Anterior cingulate cortex (tissue), 58 donors: ENCODE measurements at places on chromosomes 3 and 15.

DNA sequence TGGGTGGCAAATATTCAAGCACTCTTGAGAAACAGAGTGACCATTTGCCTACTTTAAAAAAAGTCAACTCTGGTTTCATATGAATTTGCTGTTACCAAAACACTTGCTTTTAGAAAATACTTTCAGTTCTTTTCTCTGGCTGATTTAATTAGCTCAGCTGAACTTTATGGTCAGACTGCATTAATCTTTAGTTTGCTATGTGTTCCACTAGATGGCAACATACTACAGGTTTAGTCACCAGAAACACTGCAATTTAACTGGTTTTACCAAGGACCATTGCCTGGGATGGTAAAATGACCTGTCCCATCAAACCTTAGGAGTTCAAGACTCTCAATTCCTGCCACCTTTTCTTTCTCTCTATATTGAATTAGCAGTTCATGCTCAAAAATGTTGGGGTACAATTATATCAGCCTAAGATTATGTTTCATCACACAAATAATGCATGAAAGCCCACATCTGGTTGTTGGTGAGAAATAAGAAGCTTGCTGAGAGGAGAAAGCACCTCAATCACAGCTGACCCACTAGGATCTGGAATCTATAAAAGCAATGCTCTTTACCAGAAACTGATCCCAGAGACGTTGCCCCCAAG lies 14.2 kb downstream of the EIF4E3 start:
- no peak for DNase-seq

- DNase-seq = no peak
Observed at GRCh38 chr3:47867451-47868044, 64.6 kb downstream of the DHX30 start.

DNA sequence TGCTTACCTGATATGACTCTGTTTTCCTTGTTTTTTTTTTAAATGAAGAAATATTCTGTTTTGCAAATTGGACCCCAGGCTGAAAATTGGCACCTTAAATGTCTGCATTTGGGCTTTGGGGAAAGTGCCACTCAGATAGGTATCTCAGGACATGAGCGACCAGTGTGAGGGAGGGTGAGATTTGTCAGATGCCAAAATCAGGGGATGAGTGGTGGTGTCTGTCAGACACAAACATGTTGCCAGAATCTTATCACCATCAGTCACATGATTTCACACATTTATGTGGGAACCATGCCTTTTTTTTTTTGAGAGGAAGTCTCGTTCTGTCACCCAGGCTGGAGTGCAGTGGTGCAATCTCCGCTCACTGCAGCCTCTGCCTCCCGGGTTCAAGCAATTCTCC lies 75.6 kb upstream of the OSBPL11 start:
- DNase-seq = no peak

DNA sequence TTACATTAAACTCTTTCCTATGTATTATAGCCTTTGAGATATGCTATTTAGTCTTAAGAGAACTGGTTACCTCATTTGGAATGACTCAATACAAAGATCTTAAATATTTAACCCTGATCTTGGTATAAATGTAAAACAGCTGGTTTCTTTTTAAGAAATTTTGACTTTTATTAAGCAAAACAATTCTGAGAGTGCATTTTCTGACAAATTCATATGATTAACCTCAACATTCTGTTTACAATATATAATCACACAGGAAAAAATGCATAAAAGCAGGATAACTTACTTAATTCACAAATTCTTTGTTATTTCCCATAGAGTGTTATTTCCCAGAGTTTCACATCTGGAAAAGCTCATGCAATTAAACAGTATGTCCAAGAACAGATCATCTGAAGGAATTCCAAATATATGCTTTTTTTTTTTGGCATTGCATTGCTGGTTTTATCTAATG lies 400.4 kb upstream of the THBS1 start:
- no peak for DNase-seq

GRCh38 chr3:156459434-156459833 lies 95.5 kb downstream of the SSR3 start:
- peak; percentile 8 for DNase-seq

DNA sequence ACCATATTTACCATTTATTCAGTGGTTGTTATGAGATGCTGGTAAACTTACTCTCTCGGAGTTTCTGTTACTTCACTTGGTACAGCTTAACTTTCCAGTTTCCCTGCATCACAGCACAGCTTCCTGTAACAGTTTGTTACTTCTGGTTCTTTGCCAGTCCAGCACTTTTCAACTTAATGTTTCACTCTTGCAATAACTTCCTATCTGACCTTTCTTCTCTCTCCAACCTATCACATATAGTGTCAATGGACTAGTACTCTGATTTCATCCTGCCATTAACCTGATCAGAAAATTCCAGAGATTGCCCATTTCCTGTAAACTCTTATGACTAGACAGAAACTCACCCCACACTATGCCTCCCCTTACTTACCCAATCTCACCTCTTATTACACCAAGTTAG lies 3.9 kb upstream of the ATP11B start:
- no peak for DNase-seq

DNA sequence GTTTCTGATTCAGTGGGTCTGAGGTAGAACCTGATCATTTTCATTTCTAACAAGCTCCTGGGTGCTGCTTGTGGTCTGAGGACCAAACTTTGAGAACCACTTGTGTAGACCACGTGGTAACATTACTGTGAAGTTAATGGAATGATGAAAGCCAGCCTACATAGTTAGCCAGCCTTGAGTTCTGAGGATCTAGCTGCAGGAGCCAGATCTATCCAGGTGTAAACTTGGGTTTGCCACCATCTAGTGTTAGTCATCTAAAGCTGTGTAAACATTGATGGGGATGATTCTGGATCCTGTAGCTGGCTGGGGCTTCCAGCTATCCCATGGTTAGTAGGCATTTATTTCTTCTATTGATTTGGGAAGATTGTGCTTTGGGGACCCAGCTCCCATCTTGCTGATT lies 170.0 kb downstream of the TMEM108 start:
- DNase-seq = no peak

GRCh38 chr15:66387163-66388042 lies 691 bp downstream of the MAP2K1 start:
- DNase-seq = no peak

DNA sequence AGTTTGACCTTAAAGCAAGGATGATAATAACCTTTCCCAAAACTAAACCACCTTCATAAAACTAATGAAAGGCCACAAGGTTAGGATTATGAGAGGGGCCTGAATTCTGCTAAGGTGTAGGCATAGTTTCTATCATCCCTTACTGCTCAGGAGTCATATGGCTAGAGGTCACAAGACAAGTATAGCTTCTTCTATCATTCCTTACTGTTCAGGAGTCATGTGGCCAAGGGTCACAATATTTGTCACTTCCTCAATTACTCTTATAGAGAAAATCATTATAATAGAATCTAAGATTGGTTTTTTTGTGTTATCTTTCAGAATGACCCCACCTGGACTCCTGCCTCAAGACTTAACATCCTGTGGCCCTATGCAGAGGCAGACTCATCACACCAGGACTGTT lies 36.6 kb downstream of the HERC1 start:
- DNase-seq = no peak

GRCh38 chr15:98799461-98800390 lies 151.4 kb downstream of the IGF1R start:
- no peak for DNase-seq

GRCh38 chr3:134338516-134339261 lies 35.6 kb downstream of the AMOTL2 start:
- no peak for DNase-seq

DNA sequence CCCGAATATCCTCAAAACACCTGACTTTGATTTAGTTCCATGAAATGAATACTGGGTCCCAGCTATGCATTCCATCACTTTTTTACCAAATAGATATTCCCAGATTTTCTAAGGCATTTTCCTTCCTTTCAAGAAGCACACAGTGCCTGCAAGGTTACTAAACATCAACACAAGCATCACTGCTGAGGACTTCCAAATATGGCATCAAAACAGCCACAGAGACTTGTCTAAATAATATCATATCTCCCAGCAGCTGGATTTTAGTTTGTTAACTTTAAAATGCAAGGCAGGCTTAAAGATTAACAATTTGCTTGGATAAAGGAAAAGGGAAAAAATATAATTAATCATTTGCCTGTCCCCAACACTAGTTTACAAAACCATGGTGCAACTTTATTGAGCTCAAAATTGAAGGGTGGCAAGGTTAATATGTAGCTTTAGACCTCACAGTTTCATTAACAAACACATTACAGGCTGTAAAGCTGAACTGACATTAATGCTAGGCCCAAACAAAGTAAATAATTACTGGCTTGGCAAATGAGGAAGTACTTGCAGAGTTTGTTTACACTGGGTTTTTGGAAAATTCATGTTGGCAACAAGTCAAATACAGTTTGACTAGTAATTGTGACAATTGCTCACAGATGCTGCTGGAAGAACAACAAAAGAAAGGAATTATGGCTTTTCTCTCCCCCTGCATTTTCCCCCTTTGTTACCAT lies 401.7 kb upstream of the CDIN1 start:
- no peak for DNase-seq

GRCh38 chr3:79587150-79587549 lies 180.6 kb downstream of the ROBO1 start:
- no peak for DNase-seq

GRCh38 chr15:79184465-79184892 lies 93.9 kb upstream of the RASGRF1 start:
- peak; percentile 33 for DNase-seq

- no peak for DNase-seq
Observed at GRCh38 chr15:68495981-68496705, 64.2 kb upstream of the ITGA11 start.

GRCh38 chr3:61564395-61565059 lies 3.2 kb downstream of the PTPRG start:
- DNase-seq = peak; percentile 65

GRCh38 chr15:78808550-78808949 lies 2.7 kb downstream of the ADAMTS7 start:
- DNase-seq = no peak

DNA sequence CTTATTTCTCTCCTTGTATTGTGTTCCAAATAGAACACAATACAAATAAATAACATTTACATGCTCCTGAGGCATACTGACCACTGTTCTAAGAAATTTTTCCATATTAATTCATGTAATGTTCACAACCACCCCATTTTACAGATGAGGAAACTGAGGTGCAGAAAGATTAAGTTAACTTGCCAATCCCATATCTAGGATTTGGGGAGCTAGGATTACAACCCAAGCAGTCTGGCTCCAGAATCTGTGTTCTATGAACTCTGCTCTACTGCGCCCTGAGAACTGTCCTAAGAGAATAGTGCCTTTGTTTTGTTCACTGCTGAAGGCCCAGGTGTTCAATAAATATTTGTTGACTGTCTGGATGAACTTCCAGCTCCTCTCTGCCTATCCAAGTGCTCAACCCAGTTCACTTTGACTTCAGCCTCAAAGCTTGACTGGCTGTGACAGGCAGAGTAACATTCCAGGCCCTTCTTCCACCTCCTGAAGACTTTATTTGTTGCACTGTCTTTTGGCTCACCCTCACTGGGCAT lies 3.1 kb downstream of the NEK10 start:
- DNase-seq = no peak

DNA sequence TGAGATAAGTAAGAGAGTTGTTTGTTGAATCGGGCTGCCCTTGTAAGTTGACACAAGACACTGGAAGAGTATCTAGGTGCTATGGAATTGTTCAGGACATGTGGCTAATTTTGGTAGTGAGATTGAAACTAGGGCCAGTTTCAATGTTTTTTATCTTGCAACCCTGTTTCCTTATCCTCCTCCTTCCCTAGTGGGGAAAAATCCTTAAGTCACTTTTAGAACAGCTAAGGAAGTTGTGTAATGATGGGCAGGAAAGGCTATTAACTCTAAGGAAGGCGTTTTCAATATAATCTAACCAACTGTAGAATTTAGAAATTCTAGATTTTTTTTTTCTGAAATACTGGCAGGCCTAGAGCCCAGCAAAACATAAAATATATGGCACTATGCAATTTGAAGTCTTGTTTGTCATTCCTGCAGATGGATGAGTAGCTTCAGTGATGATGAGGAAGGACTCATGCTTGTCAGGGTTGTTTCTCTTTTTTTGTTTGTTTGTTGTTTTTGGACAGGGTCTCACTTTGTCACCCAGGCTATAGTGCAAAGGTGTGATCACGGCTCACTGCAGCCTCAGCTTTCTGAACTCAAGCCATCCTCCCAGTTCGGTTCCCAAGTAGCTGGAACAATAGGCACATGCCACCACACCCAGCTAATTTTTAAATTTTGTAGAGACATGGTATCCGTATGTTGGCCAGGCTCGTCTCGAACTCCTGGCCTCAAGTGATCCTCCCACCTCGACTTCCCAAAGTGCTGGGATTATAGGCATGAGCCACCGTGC lies 27.6 kb upstream of the ADAMTS9 start:
- DNase-seq = no peak

- DNase-seq = no peak
Observed at GRCh38 chr15:73957276-73957675, 31.0 kb downstream of the LOXL1 start.

GRCh38 chr15:86634146-86634545 lies 554.5 kb downstream of the AGBL1 start:
- no peak for DNase-seq

DNA sequence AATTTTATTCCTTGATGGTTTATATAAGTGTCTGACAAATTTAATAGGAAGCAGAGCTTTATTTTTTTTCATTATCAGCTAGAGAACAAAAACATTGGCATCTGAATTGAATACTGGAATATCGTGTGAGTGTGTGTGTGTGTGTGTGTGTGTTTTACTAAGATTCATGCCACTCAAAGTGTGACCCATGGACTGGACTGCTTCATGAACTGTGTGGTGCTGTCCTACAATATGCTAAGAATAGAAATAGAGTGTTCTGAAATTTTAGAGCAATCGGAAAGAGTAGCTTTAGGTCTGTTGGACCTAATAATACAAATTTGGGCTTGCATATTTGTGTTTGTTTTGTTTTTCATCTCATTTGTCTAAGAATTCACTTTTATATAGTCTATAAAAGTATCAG lies 89.6 kb downstream of the MITF start:
- no peak for DNase-seq

DNA sequence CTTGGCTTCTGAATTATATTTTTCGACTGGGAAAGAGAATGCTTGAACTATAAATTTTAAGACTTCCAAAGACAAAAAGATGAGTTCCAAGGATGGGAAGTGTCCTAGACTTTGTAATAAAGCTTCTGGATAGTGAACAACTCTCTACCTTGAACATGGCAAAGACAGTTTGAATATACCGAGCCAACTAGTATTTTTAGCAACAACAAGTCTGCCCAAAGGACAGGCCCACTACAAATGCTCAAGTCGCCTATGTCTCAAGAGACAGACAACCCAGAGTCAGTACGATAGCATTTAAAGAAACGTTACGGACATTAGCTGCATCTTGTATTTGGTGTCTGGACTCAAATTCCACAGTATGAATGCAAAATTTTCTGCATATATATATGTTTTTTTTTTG lies 175.3 kb upstream of the SLC2A2 start:
- DNase-seq = no peak
